ENCODE measurements at places on chromosomes 6 and 20.

DNA sequence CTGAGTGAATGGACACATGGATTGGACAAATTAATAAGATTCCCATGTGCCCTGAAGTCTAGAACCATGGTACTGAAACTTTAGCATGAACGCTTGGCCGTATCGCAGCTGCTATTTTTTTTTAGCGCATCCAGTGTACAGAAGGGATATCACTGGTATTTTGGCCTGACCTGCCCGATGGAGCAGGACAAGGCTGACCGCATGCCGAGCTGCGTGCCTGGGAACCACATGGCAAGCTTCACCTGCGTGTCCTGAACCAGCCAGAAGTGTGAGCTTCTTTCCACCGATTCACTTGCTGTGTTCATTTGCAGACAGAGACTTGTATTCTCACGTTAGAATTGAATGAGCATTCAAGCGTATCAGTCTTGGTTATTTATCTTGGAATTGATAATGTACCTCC is 145.7 kb downstream of the CDH4 start:
- no peak for DNase-seq

DNA sequence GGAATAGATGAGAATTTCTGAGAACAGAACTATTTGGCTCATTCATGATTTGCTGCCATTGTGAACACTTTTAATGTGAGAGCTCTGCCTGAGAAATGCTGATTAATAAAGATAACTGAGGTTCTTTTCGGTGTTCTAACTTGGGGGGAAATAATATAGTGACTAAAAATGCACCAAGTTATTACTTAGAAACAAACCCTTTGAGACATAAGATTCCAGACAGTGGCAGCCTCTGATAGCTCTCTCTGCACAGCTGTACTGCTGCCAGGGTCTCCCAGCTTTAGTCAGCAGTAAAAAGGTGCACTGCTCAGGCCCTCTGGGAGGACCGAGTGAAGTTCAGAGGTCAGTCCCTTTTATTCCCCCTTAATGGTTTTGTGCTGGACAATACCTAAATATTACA is 2.5 kb upstream of the PRDM1 start:
- no peak for DNase-seq

DNA sequence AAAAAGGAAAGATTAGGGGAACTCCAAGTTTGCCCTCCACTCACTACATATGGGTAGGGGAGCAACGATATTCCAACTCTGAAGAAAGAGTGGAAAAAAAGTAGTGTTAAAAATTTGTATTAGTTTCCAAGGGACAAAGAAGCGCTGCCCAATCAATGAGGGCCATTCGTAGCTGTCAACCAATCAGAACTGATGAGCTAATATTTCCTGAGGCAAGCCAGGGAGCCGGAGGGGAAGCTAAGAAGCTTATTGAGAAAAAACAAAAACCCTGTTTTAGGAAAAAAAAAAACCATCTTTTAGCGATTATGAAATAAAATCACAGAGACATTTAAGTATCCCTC is 59.5 kb downstream of the TRIM38 start:
- peak; percentile 59 for DNase-seq

DNA sequence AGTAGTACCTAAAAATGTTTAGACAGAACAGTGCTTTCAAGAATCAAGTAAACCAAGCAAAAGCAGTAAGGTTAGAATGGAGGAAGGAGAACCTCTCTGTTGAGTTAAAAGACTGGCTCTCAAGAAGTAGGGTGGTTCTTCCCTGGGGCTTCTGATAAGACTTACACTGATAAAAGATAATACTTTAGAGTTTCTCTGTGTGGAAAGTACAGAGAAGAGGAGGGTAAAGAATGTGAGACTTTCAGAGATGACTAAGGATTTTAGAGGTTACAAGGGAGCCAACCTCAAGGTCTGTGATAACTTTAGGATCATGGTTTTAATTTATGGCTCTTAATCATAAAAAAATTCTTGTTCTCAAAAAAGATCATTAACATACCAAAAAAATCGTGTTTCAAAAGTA is 30.9 kb upstream of the ALDH8A1 start:
- DNase-seq: no peak

GRCh38 chr20:23242556-23243180 is 107.9 kb upstream of the NXT1 start:
- no peak for DNase-seq

DNA sequence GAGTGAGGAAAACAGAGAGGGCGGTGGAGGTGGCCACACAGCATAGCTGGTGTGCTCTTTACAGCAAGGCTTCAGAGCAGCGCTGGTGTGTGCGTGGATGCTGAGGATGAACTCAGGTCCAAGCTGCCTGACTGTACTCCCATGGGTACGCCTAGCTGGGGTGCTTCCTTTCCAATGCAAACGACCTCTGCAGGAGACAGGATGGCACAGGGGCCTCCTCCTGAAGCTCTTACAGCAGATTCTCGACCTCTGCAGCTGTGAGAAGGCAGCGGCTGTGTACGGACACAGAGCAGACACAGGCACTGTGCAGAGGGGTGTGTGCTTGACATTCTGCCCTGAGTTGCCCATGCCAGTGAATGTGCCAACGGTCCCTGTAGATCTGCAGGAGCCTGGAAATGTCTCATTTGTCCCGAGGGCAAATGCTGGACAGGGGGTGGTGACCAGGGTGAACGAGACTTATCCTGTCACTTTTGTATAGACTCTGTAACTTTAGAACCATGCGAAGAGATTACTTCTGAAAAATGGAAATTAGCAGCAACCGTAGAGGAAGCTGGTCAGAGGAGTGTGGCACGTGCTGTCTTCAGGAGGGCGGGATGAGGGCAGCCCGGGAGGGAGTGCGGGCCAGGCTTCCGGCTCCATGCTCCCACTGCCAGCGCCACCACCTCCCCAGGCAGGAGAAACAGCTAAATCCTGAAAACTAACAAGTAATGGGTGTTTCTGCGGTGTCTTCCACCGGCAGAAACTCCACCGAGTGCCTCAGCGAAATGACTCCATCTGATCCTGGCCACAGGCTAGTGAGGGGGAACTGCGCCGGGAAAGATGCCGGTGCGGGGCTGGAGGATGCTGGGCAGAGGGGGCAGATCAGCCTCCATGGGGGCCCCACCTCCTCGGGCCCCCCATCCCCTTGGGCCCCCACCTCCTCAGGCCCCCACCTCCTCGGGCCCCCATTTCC is 120.9 kb upstream of the RPS6KA2 start:
- no peak for DNase-seq

DNA sequence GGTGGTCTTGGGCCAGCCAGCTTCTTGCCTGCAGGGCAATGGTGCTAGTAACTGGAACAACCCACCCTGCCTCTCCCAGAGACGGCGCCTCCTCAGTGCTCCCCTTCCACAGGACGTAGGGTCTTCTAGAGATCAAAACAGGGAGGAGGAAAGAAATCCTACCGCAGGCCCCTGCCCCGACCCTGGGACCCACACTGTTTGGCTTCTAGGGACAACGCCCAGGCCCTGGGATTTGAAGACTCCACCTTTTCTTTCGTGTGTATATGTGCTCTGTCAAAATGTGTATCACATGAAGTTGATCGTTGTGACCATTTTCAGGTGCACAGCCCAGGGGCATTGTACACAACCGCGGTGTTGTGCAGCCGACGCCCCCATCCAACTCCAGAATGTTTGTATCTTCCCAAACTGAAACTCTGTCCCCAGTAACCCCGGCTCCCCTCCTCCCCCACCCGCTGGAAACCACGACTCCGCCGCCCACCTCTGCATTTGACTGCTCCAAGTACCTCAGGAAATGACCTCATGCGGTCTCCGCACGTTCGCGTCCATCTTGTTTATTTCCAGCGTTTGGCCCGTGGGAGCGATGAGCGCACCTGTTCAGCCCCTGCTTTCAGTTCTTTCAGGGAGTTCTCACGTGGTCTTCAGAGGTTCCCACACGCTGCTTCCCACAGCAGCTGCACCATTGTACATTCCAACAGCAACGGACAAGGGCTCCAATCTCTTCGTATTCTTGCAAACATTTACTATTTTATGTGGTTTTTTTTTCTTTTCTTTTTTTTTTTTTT is 3.4 kb upstream of the BHLHE23 start:
- peak; percentile 82 for DNase-seq

DNA sequence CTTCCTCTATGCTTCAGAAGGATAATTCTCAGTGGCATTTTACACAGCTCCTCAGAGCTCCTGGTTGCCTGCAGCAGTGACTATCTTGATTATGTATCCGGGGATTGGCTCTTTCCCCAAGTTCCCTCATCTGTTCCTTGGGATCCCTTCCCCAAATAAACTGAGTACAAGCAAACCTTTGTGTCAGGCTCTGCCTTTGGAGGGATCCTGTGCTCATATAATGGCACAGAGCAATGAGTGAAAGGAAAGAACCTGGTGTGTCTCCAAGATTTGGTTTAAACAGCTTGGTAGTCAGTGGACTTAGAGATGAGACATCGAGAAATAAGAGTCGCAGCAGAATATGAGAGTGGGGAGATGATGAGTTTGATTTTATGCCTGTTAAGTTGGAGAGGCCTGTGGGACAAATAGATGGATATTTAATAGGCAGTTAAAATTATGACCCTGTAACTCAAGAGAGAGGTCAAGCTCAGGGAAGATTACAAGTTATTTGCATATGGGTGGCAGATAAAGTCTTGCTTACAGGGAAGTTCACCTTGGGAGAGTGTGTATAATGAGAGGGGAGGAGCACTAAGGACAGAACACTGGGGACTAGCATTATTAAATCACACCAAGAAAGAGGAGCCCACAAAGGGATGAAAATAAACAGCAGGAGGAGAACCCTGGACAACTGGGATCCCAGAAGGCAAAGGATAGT is 44.1 kb upstream of the GCLC start:
- DNase-seq: no peak

Data from stimulated activated CD4-positive, alpha-beta T cell treated with anti-CD3 and anti-CD28 coated beads, Interleukin-15, amount 100 ng/mL, for 24 hours (primary cell).